Muscle of back (tissue), 13 donors: ENCODE measurements at places on chromosomes 6 and 20. TPM values are rescaled to one million over a fixed set of nuclear protein-coding genes. Genes with fewer than 3 reads are reported as not detected.
A peak's percentile ranks its signal among the peaks of the same experiment; 100 is the strongest.

TNFRSF21 gene
- polyA plus RNA-seq = 20.8 TPM

KIFC1 gene
- polyA plus RNA-seq = 25.6 TPM

DNA sequence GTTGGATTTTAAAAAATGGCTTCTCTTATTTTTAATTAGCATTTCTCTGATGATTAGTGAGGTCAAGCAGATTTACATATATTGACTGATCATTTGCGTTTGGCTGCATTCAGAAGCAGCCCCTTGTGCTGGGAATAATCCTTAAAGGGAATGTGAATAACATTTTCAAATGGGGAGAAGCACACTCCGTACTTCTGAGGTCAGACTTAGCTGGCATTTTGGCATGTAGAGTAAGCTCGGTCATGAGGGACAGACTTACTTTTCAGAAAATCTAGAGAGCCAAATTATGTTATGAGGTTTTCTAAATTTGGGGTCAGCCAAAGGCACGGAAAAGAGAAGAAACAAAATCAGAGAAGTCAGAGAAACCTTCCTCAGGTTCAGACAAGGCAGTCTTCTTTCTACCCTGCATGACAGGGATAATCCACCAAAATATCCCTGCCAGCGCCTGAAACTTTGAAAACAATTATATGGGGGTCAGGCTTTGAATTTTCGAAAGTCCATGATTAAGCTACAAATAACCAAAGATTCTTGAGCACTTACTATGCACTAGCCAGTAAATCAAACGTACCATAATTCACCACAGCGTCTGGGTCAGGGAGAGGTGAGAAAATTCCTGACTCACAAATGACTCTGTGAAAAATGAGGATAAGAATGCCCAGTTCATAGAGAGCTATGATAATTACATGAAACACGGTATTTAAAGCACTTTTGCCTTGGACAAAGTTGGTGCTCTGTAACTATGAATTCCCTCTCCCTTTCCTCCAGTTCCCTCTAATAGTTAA, 44.9 kb downstream of the ADAT2 start:
- peak; percentile 63 for DNase-seq

GRCh38 chr6:7419065-7419464, 29.5 kb downstream of the RIOK1 start:
- no peak for DNase-seq

DNA sequence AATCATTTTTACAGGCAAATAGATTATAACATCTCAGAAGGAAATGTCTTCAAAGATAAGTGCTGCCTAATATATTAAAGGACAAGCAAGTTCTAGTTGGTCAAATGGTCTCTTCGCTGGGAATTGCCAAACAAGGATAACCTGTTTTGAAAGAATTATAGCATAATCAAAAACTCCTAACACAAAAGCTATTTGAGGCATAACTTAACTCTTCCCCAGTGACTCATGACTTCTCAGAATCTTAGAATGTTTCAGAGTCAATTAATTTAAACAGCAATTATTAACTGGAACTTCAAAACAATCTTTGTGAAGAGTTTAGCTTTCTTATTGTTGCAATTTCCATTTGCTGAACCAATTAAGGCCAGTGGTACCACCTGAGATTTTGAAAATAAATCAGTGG, 126.6 kb downstream of the MTFR2 start:
- no peak for DNase-seq

DNA sequence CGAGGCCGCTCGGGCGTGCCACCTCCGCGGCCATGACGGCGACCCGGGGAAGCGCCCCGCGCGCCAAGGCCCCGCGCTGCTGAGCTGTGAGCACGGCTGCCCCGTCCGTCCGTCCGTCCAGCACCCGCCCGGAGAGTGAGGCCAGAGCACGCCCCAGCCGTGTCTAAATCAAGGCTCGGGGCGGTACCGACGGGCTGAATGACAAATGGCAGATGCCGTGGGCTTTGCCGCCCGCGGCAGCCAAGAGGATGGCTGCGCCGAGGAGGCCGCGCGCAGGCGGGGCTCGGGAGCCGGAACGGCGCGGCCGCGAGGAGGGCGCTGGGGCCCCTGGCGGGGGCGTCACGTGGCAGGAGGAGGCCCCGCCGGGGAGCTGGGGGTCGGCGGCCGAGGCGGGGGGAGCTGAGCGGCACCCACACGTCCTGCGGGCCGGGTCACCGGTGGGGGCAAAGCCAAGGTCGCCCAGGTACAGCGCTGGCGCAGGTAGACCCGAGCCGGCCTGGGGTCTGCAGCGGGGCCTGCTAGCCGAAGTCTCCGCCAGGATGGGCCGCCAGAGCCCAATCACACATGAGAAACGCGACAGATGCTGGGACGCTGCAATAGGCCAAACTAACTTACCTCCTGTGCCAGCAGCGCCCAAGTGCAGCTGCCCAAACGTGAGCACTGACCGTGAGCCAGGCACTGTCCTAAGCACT, at the start of gene PLAGL1:
TSS of gene PLAGL1 (minus strand) at position 140 of the 692 bp plus-strand sequence. CDS start 60,123 bp downstream, outside the sequence.
- DNase-seq = peak; percentile 68

GRCh38 chr6:39080246-39080875, 31.8 kb downstream of the GLP1R start:
- no peak for DNase-seq

GRCh38 chr6:149901444-149902140, 3.7 kb upstream of the RAET1E start:
- DNase-seq = no peak

DNA sequence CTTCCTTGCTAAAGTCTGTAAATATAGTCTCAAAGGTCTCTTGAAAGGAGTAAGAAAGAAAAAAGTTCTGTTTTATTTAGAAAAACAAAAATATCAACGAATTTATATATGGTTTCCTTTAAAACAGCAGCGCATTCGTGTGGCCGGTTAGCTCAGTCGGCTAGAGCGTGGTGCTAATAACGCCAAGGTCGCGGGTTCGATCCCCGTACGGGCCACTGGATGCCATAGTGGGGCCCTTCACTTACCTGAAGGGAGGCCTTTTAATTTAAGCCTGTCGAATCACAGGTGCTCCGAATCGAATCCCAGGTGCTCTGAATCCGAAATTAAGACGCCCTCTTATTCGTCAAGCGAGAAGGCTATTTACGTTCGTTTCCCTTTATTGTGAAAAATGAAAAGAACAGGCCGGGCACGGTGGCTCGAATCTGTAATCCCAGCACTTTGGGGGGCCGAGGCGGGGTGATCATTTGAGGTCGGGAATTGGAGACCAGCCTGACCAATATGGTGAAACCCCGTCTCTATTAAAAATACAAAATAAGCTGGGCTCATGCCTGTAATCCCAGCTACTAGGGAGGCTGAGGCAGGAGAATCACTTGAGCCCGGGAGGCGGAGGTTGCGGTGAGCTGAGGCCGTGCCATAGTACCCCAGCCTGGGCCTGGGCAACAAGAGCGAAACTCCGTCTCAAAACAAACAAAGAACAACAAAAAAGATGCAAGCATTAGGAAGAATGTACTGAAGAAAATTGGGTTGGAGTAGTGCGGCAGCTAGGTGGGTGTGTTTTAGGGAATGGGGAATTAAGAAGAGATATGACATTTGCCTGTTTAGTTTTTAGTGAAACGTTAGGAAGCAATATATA, 195.8 kb upstream of the ZNF184 start:
- peak; percentile 42 for DNase-seq

ERGIC3 gene
- 218 TPM for polyA plus RNA-seq

C6orf118 gene
- 0.50 TPM for polyA plus RNA-seq
